ENCODE measurements at places on chromosomes 1 and 21. TPM values are rescaled to one million over a fixed set of nuclear protein-coding genes. Genes with fewer than 3 reads are reported as not detected.

- DNase-seq: no peak
Measured at GRCh38 chr1:154809436-154810413, 60.4 kb downstream of the KCNN3 start.

GRCh38 chr1:80659161-80659560 is 1141.6 kb upstream of the ADGRL2 start:
- DNase-seq: no peak

- DNase-seq: no peak
Measured at GRCh38 chr1:166350490-166350889, 183.7 kb upstream of the FAM78B start.

Gene OR2W3
- not detected for total RNA-seq

- no peak for DNase-seq
Measured at GRCh38 chr1:234265861-234266260, 107.4 kb upstream of the COA6 start.

Gene GPR3
- not detected for total RNA-seq

Gene RHEX
- total RNA-seq: 12.8 TPM

DNA sequence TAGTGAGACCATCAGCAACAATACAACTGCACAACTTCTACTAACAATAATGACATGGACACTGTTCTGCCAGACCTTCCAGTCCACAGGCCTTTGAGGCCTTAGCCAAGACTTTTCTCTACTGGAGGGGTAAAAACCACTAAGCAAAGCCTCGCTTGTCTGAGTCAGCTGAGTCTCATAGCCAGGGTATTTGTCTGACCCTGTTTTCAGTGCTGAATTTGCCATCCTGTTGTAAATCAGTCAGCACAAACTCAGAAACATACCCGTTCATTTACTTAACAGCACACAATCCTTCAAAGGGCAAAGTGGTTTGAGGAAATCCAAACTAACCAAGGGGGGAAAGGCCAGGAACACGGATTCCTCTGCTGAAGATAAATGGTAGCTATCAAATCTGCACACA is 537.8 kb downstream of the SMYD3 start:
- no peak for DNase-seq

Gene PDC
- not detected for total RNA-seq

DNA sequence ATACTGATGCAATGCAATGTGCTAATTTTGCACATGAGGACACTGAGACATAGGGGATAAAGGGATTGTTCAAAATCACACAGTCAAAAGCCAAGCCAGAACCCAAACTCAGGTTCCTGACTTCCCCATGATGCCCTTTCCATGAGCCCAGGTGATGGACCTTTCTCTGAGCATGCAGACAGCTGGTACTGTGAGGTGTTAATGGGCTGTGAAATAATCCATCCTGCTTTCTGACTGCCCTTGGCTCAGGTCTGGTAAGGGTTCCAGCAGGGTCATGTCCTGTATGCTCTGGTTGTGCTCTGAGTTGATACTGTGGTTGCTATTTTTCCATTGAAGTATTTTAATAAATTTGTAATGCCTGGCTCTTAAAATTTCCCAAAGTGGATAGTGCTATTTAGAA is 50.0 kb downstream of the CNIH3 start:
- no peak for DNase-seq

DNA sequence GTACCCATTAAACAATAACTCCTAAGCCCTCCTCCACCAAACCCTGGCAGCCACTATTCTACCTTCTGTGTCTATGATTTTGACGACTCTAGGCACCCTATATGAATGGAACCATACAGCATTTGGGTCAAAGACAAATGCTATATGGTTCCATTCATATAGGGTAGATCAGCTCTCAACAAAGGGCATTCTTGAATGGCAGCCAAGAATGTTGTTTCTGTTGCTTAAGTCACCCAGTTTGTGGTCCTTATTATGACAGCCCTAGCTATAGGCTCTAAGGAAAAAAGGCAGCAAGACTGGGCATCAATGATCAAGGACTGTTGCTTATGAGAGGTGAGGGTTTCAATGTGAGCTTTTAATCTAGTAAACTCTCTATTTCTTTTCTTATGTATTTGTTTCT is 4.7 kb upstream of the SLC5A9 start:
- DNase-seq: no peak

Gene IQGAP3
- total RNA-seq: 0.07 TPM

DNA sequence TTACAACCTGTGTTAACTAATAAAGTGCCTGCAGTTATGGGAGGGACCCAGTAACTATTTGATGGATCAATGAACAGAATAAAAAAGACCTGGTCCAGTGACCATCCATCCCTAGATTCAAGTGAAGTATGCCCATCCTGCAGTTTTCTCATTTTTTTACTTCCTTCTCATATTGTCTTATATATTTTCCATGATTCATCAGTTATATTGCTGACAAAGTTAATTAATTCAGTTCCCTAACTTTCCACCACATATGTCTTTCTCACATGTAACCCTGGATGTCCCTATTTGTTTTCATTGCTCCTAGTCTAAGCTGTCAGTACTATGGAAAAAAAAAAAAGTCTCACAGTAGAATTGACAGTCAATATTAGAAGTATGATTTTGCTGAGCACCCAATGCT is 64.3 kb downstream of the ITGB3BP start:
- no peak for DNase-seq

- DNase-seq: no peak
Measured at GRCh38 chr21:41761934-41762635, 4.8 kb downstream of the RIPK4 start.

DNA sequence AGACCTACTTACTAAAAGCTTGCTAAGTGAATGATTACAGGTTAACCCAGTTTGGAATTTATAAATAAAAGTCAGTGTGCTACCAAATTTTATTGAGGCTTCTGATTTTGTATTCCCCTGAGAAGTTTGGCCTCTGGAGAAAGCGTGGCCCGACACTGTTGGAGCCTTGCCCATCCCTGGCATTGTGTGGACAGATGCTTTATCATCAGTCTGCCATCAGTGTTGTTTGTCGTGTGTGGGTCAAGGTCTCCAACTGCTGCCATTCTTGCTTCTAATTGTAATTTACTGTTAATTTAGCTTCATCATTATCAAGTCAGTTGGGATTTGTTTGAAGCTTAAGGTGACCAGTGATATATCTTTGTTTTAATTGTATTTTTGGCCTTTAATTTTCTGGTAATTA is 62.0 kb upstream of the LPGAT1 start:
- no peak for DNase-seq

- DNase-seq: peak; percentile 48
Measured at GRCh38 chr1:20440785-20441200, 45.2 kb downstream of the CAMK2N1 start.

Gene PARP1
- 180 TPM for total RNA-seq

DNA sequence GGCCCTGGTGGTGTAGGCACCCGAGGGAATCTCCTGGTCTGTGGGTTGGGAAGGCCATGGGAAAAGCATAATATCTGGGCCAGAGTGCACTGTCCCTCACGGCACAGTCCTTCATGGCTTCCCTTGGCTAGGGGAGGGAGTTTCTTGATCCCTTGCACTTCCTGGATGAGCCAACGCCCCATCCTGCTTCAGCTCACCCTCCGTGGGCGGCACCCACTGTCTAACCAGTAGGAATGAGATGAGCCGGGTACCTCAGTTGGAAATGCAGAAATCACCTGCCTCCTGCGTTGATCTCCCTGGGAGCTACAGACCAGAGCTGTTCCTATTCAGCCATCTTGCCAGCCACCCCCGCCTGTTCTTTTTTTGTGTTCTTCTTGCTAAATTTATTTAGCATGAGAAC is 134.4 kb downstream of the LEPR start:
- DNase-seq: no peak

GRCh38 chr1:228168563-228169270 is 3.1 kb downstream of the IBA57 start:
- no peak for DNase-seq

DNA sequence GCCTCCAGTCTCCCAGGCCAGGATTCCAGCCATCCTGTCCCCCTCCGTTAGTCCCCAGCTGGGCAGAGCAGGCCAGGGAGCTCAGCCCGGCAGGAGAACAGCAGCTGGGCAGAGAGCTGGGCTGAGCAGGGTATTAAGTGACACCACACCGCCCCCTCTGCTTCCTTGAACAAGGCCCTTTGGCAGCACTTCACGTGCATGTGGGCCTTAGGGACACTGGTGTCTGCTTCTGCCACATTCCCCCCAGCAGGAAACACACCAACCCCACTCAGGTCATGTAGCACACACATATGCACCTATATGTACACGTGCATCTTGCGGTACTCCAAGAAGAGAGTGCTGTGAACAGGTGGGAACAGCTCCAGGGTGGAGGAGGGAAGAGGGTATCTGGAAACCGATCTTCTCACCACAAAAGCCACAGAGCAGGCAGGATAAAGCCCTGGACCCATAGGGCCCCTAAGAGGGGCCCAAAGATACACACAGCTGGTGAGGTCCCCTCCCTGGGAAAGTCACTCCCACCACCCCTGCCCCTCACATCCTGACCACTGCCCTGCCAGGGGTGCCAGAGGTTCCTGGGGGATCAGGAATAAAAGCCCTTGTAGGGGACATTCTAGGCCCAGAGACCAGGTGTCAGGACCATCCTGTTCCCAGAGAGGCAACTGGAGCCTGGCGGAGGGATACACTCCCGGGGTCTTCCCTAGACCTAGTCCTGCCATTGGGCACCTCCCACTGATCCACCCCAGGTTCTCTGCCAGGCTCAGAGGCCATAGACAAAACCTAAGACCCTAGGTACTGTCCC is 4.5 kb downstream of the EPHA2 start:
- DNase-seq: no peak

GRCh38 chr1:47477595-47478080 is 39.8 kb downstream of the FOXD2 start:
- DNase-seq: no peak

Gene FAM151A
- total RNA-seq: not detected

DNA sequence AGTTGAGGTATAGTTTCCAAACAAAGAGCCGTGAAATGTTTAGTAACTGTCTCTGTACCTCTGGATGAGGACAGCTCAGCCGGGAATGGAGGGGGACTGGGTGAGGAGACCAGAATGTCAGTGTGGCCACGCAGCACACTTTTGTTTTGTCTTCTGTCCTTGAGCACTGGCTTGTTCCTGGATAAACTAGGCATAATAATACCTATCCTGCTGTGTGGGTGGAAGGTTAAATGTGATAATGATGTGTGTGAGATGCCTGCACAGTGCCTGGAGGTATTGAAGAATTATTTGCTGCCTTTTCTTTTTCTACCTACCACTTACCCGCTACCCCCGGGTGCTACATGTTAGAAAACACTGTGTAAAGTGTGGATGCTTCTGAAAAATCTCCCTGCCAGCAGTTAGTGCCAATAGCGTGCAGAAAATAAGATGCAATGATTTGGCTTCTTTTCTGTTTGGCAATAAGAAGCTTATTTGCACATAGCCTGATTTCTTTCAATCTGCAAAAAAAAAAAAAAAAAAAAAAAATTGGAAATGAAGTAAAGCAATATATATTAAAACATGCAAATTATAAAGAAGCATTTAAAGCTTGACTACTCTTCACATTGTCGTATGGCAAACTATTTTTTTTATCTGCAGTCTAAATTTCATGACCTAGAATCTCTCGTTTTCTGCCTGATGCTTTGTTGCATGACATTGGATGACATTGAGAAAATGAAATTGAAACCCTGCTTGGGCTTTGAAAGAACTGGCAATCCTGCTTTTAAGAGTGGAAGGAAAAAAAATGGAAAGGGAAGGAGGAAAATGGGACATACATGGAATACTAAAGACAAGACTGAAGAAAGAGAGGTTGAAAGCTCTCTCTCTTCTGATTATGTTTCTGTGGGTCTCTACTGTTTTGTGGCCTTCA is 89.5 kb downstream of the DISC1 start:
- no peak for DNase-seq

- DNase-seq: no peak
Measured at GRCh38 chr1:25932321-25932720, 26.1 kb upstream of the STMN1 start.

Gene CYP4A11
- not detected for total RNA-seq

- DNase-seq: no peak
Measured at GRCh38 chr1:33392206-33392605, 38.7 kb downstream of the PHC2 start.

GRCh38 chr1:95778217-95778616 is 544.2 kb downstream of the RWDD3 start:
- no peak for DNase-seq

Gene CELA3A
- total RNA-seq: not detected

- no peak for DNase-seq
Measured at GRCh38 chr1:17081439-17081838, 27.6 kb upstream of the SDHB start.

Measured in B cell (primary cell).